ENCODE measurements at places on chromosomes 3 and 15. TPM values are rescaled to one million over a fixed set of nuclear protein-coding genes. Genes with fewer than 3 reads are reported as not detected.

The PLIN1 gene
- total RNA-seq: 0.31 TPM

The ISLR2 gene
- total RNA-seq: not detected

The ESYT3 gene
- 1.6 TPM for total RNA-seq

The SNRPA1 gene
- 17.2 TPM for total RNA-seq

The PRSS50 gene
- total RNA-seq: under 0.01 TPM

The GATM gene
- total RNA-seq: 1.4 TPM

The SCG5 gene
- total RNA-seq: 39.8 TPM

The SPG11 gene
- 55.4 TPM for total RNA-seq

The GTF2A2 gene
- 28.3 TPM for total RNA-seq

The CHRNB4 gene
- total RNA-seq: not detected

The SLC24A5 gene
- total RNA-seq: not detected

The KY gene
- total RNA-seq: not detected

The CD86 gene
- 9.6 TPM for total RNA-seq

The GNB4 gene
- 201 TPM for total RNA-seq

The MBNL1 gene
- 107 TPM for total RNA-seq

The MUC20 gene
- 0.33 TPM for total RNA-seq

The SLC28A2 gene
- total RNA-seq: not detected

The UQCC5 gene
- 35.3 TPM for total RNA-seq

The XCR1 gene
- total RNA-seq: not detected

The PPM1L gene
- 0.96 TPM for total RNA-seq

The ARPP21 gene
- total RNA-seq: not detected

The SLC22A13 gene
- total RNA-seq: 2.5 TPM

The C3orf20 gene
- total RNA-seq: 0.12 TPM

The NANOGP8 gene
- not detected for total RNA-seq
